ENCODE measurements at places on chromosomes 12 and 14.

DNA sequence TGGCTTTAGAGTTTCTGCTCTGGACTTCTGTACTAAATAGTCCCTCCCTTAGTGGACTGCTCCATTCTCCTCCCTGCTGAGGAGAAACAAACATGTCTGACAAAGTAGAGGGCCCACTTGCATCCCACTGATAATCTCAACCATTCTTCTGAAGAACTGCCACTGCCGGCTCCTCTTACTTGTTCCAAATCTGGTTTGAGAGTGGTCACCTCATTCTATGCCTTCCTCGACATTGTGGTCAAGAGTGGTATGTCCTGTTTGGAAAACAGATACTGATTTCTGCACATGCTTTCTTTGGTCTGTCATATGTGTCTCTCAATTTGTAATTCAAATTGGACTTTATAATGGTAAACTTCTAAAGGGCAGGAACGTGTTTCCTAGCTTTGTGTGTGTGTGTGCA, 36.3 kb upstream of the PLEKHA5 start:
- no peak for DNase-seq

DNA sequence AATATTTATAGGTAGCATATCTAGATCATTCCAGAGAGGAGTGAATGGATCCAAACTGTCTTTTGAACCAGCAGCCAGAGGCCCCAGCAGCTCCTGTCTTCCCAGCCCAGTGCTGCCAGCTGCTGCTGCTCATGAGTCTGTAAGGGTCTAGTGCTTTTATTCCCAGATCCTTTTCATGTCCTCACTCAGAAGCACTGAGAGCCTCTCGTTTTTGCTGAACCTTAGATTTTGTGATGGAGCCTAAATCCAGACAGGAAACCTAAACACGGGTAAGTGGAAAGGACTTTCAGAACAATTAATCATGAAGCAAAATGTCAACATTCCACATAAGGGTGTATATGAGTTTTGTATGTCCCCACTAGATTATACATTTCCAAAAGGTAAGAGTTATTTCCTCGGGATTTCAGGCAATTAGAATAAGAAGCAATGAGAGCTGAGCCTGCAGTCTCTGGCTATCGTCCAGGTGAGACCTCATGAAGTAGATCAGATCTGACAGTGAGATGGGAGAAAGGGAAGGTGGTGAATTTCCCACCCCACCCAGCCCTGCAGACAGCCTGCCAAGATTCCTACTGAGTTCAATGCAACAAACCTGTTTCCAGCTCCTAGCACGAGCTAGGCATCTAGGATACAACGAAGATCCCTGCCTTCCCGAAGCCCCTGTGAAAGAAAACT, 84.4 kb downstream of the NINJ2 start:
- no peak for DNase-seq

- no peak for DNase-seq
Observed at GRCh38 chr12:89736995-89737394, 28.4 kb upstream of the ATP2B1 start.

DNA sequence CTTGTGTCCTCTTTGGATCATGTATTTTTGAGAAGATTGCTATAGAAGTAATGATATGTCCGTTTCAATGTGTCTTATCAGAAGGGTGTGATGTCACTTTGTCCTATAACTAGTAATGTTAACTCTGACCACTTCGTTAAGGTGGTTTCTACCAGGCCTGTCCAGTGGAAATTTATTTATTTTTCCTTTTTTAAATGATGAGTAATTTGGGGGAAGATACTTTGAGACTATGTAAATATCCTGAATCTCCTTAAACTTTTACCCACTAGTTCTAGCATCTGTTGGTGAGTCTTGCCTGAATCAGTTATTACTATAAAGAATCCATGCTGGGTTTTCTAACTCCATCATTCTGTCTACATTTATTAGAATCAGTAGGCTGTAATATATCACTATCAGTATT, 15.3 kb downstream of the EP400 start:
- DNase-seq = no peak

DNA sequence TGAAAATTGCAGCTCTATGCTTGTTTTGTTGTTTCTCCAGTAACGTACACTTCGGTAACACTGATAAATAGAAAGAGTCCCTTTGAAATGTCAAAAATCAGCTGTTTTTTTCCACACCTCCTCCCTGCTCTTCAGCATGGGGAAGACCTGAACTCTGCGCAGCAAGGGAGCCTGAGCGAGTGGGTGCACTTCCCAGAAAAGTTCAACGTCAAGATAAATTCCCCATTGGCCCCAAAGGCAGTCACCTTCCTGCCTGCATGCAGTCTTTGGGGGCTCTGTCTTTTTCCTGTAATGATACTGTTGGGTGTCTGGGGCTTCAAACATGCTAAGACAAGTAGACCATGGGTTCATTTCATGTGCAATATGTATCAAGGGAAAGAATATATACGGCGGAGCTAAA, 8.8 kb upstream of the FOXG1 start:
- DNase-seq = no peak

- no peak for DNase-seq
Observed at GRCh38 chr14:94461526-94462218, 9.1 kb upstream of the SERPINA11 start.

- no peak for DNase-seq
Observed at GRCh38 chr12:130202201-130202600, 39.9 kb downstream of the FZD10 start.

GRCh38 chr12:123267991-123268843, 3.4 kb downstream of the CDK2AP1 start:
- no peak for DNase-seq

- DNase-seq = no peak
Observed at GRCh38 chr12:120800665-120801064, 75.0 kb downstream of the ACADS start.

DNA sequence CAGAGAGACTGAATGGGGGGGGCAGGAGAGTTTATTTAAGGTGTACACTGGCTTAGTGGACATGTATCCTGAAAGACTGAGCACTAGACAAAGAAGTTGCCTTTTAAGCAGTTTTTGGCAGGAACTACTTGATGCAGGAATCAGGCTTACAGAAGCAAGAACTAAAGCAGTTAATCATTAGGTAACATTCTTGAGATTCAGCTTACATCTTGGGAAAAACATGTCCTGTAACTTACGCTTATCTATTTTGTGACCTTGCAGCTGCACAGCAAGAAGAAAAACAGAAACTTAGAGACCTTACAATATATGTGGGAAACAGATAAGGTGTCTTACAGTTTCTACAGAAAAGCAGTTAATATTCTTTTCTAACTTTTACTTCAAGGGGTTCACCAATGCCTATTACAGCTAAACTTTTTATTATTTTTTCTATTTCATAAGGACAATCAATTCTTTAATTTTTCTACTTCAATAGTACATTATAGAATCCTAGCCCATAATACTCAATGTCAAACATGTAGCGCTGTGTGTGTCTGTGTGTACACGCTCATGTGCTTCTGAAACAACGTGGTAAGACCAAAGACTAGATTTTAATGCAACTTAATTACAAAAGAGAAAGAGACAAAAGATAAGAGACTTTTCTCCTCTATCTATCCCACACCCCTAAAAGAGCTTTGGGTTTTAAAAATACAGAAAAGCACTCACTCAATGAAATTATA, 276.9 kb downstream of the PRKD1 start:
- DNase-seq = no peak

GRCh38 chr14:52400846-52401245, 86.7 kb downstream of the PTGER2 start:
- no peak for DNase-seq

DNA sequence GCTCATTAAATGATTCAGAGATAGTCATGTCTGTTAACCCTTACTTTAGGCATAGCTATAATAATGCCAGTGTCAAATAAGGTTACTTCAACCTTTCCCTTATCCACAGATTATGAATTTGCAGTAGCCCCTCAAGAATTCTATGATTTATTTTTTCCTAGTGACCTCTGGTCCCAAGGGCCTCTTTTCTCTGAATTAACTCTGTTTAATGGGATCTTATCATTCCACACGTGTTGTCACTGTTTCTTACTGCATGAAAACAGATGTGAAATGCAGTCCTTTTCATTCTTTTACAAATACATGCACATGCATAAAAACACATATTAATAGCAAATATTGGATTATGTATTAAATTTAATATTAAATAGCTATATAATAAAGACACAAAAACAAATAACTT, 667.7 kb upstream of the FOXG1 start:
- no peak for DNase-seq

- no peak for DNase-seq
Observed at GRCh38 chr12:32893458-32893857, 3.1 kb downstream of the PKP2 start.

GRCh38 chr14:101454229-101454628, 107.1 kb upstream of the DIO3 start:
- no peak for DNase-seq

GRCh38 chr12:50119387-50119786, 7.4 kb downstream of the COX14 start:
- no peak for DNase-seq

DNA sequence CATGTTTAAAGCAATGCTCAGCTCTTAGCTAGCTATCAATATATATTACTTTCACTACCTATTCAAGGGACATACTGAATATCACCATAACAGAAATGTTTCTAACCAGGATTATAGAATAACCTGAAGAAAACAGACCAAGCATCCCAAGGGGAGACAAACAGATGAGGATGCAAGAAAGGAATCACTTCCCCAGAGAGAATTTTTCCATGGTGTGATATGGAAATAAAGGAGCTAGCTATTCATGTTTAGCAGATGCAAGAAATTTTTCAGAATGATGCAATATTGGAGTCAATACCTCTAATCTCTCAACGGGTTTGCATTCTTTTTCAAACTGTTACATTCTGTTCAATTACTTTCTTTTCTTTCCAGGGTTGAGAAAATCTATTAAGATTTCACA, 538.9 kb upstream of the FLRT2 start:
- DNase-seq = no peak

DNA sequence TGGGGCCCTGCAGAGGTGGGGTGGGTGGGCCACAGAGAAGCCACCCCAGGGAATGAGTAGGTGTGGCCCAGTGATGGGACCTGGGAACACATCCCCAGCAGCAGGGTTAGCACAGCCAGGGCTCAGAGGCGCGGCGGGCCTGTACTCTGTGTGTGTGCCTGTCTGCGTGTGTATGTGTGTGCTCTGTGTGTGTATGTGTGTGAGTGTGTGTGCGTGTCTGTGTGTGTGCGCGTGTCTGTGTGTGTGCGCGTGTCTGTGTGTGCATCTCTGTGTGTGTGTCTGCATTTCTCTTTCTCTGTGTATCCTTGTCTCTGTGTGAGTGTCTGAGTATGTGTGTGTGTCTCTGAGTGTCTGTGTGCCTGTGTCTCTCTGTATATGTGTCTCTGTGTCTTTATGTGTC, 26.1 kb downstream of the KIF26A start:
- no peak for DNase-seq

- DNase-seq = no peak
Observed at GRCh38 chr14:36070031-36070719, 106.3 kb downstream of the PTCSC3 start.

- no peak for DNase-seq
Observed at GRCh38 chr12:131917139-131917710, 11.9 kb upstream of the PUS1 start.

- no peak for DNase-seq
Observed at GRCh38 chr12:65803251-65803650, 21.0 kb upstream of the HMGA2 start.

DNA sequence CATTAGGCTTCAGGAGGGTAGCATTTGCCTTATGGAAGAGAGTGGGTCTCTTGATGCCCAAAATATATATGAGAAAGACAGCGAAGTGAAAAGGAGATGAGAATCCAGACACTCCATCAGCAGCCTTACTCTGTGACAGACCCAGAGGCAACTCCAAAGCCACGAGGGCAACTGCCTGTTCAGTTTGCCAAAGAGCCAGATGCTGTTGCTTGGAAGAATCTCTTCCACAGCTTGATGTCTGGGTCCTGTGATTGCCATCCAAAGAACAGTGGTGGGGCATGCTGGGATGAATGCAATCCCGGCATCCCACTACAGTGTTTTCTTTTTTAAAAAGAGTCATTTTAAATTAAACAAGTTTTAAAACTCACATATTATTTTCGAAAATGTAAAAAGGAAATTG, 10.9 kb upstream of the OTX2 start:
- DNase-seq = no peak

GRCh38 chr12:26187014-26187798, 8.2 kb upstream of the SSPN start:
- DNase-seq = no peak

DNA sequence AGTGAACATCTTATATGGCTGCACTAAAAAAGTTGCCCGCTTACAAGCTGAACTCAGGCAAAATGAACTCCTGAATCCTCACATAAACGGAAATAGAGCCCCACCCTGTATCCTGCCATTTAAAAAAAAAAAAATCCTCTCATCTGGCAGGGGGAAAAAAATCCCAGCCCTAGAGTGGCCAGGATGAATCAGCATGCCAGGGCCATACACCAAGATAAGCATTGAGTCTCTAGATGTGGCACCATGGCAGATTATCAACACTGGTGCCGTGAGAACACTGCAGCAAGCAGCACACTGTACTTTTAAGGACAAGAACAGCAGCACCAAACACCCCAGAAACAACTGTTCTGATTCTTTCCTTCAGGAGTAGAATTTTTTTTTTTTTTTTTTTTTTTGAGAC, 65.5 kb downstream of the RASSF3 start:
- no peak for DNase-seq

GRCh38 chr12:109589691-109590245, 16.2 kb downstream of the MVK start:
- no peak for DNase-seq

GRCh38 chr12:80936642-80937390, 918 bp downstream of the LIN7A start:
- no peak for DNase-seq

DNA sequence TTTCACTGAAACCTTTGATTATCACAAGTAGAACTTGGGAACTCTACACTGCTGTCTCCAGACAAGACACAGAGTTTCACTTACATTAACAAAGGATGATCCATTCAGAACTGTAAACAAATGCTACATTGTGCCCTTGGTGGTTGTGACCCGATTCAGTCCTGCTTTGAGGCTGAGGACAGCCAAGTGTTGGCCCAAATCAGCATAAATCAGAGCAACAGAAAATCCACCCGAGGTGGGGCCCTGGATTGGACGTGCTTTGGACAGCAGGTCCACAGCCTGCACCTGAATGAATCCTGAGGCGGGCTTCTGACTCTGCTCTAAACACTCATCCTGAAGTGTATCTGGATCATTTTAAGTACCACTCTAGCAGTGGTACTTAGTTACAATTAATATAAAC, 68.8 kb downstream of the PPP2R5C start:
- DNase-seq = no peak

GRCh38 chr12:112029301-112029700, 16.1 kb downstream of the ERP29 start:
- no peak for DNase-seq

All from stimulated activated CD8-positive, alpha-beta memory T cell treated with anti-CD3 and anti-CD28 coated beads, Interleukin-4, amount 100 ng/mL, for 4 hours (primary cell).